Germinal center (tissue), 1 donor: ENCODE measurements at places on chromosomes 13 and 19.

- no peak for DNase-seq
Measured at GRCh38 chr13:39760521-39760920, 105.1 kb downstream of the COG6 start.

GRCh38 chr13:104740641-104741222 lies 1674.5 kb upstream of the SLC10A2 start:
- DNase-seq, result no peak

GRCh38 chr19:1911098-1911497 lies 5.9 kb downstream of the ADAT3 start:
- DNase-seq, result no peak

- DNase-seq, result peak; percentile 67
Measured at GRCh38 chr19:18112989-18113478, 15.5 kb downstream of the MAST3 start.

GRCh38 chr19:42480335-42481095 lies 37.8 kb upstream of the CXCL17 start:
- DNase-seq, result no peak

DNA sequence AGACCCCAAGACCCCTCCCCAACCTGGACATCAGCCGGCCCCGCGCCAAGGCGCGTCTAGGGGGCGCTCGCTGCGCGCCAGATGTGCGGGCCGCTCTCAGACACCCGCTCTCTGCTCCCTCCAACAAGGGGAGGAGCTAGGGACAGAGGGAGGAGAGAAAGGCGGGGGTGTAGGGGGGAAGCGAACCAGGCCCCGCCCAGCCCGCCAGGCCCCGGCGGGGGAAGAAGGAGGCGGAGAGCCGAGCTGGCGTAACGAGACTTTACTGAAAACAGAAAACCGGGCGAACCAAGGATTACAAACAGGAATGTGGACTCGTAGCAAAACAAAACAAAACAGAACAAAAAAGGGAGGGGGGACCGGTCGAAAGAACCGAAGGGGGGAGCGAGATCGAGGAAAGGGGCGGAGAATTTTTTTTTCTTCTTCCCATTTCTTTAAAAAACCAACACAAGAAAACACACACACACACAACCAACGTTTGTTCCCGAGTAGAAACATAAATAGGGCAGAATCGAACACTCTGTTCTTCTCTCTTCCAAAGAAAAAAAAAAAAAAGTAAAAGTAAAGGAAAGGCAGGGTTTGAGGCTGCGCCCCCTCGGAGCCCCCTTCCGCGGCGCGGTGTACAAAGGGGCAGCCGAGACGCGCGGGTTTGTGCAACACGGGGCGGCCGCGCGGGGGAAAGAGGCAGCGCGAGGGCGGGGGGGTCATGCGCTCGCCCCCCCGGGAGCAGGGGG lies 1.7 kb downstream of the JUND start:
- peak; percentile 93 for DNase-seq

DNA sequence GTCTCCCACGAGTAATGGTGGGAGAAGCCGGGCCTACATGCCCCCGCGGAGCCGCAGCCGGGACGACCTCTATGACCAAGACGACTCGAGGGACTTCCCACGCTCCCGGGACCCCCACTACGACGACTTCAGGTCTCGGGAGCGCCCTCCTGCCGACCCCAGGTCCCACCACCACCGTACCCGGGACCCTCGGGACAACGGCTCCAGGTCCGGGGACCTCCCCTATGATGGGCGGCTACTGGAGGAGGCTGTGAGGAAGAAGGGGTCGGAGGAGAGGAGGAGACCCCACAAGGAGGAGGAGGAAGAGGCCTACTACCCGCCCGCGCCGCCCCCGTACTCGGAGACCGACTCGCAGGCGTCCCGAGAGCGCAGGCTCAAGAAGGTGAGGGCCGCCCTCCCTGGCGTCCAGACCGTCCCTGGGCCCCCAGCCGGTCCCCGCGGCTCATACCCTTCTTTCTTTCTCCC lies 1.4 kb upstream of the USF2 start:
- DNase-seq, result no peak

DNA sequence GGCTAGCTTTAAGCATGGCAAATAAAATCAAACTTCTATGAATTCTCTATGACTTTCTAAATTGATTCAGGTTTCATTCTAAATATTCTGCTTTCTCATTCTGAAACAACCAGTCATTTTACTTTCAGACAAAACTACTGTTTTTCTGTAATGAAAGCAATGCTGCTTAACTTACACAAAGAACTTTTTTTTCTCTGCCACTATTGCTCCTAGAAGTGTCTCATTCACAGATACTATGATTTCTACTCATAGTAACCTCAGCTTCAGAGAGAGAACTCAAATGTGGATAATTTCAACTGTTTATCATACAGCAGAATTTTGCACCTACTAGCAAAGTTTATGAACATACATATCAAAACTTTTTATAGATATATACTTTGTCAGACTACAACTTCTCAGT lies 724.6 kb downstream of the SLITRK5 start:
- no peak for DNase-seq

DNA sequence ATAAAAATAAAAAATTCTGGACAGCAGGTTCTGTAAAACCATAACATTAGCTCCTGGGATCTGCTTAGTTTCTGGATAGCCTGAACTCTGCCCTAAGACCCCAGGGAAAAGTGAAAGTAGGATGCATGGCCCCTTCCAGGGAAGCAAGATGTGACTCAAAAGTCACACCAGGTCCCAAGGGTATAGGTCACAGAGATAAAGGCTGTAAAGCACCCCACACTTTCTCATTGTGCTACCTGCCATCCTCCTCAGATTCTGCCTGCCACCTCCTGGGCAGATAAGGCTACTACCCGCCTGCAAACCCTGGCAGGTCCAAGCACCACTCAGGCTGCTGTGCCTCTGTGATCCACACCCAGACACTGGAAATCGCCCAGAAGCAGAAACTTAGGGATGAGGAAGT lies 20.6 kb downstream of the FFAR2 start:
- DNase-seq, result peak; percentile 77

GRCh38 chr19:2148482-2149135 lies 2.8 kb downstream of the AP3D1 start:
- no peak for DNase-seq

DNA sequence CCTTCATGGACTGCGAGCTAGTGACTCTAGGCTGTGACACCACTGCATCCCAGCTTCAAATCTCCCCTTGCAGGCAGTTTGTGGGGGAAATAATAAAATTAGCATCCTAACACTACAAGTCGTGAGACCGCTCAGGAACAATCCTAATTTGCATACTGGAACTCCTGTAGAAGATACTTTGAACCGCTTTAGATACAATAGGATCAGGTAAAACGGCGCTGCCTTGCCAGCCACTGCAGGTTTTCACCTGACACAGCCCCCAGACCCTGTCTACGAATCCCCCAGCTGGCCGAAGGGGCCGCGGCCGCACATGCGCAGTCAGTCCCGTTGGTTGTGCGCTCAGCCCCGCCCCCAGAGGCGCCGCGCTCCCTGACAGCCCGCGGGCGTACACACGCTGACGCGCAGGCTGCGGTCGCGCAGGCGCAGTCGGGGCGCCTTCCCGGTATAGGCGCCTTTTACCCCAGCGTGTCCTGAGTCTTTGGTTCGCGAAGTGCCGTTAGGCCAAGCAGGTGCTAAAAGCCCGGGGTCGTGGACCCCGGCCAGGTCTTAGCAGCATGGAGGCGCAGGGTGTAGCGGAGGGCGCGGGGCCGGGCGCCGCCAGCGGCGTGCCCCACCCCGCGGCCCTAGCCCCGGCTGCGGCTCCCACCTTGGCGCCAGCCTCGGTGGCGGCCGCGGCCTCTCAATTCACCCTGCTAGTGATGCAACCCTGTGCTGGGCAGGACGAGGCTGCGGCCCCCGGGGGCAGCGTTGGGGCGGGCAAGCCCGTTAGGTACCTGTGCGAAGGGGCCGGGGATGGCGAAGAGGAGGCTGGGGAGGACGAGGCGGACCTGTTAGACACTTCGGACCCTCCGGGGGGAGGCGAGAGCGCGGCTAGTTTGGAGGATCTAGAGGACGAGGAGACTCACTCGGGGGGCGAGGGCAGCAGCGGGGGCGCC lies at the start of gene RFXAP:
Gene RFXAP, plus strand, starts transcription at position 419 of the 935 bp plus-strand sequence. Its CDS starts 136 bp downstream, at position 555.
- peak; percentile 95 for DNase-seq

- no peak for DNase-seq
Measured at GRCh38 chr19:35349614-35350521, 2.2 kb downstream of the FFAR1 start.

- no peak for DNase-seq
Measured at GRCh38 chr13:50608370-50608769, 235.1 kb downstream of the DLEU7 start.

- DNase-seq, result peak; percentile 27
Measured at GRCh38 chr13:49643035-49643646, 14.8 kb downstream of the ARL11 start.

GRCh38 chr19:38514812-38515633 lies 81.5 kb downstream of the RYR1 start:
- peak; percentile 86 for DNase-seq

- no peak for DNase-seq
Measured at GRCh38 chr13:45950386-45951000, 98.9 kb upstream of the SIAH3 start.

GRCh38 chr19:35138305-35138892 lies at the start of gene FXYD1:
Gene FXYD1 (plus strand): TSS chr19:35138824. CDS start chr19:35140080, 1,256 bp downstream.
- DNase-seq, result no peak

DNA sequence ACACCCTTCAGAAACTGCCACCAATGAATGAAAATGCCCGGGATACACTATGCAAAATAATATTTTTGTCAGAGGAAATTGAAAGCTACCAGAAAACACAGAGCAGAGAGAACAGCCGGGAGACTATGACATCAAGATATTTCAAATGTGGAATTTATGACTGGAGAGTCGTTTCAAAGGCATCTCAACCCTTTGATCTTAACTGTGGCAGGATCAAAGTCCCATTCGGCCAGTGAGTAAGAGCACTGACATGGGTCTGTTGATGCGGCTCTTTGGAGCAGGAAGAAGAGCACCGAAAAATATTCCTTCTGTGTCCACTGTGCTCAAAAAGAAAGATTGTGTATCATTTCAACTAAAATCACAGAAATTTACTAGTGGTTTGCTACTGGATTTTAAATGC lies 201.9 kb downstream of the RFC3 start:
- DNase-seq, result no peak

DNA sequence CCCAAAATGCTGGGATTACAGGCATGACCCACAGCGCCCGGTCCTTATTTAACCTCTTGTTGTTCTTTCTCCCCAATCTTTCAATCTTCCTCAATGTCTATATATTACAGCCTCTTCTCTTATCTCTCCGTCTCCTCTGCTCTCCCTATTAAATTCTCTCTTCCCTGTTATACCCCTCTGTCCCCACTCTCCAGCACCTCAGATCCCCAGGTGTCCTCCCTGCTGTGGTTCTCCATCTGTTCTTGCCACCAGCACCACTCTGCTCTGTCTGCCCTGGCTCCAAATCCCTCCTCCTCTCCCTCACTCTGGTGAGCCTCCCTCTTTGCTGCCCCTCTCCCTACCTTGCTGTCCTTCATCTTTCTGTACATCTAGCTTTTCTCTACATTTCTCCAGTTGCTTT lies 1.1 kb downstream of the ZNF600 start:
- no peak for DNase-seq

DNA sequence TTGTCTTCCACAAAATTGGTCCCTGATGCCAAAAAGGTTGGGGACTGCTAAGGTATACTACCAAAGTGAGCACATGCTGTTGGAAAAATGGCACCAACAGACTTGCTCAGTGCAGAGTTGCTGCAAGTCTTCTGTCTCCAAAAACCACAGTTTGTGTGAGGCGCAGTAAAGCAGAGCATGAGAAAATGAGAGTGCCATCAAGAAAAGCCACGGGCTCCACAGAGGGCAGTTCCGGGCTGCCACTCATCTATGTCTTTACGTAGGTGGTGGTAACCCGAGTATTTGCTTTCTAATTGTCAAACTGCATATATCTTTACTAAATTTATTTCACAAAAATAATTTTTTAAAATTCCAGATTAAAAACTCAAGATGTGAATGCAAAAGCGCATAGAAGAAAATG lies 123.8 kb downstream of the RNF17 start:
- peak; percentile 12 for DNase-seq

GRCh38 chr13:21905486-21905885 lies 234.6 kb downstream of the FGF9 start:
- no peak for DNase-seq

- DNase-seq, result peak; percentile 28
Measured at GRCh38 chr19:18896421-18896841, 473 bp upstream of the CERS1 start.

- no peak for DNase-seq
Measured at GRCh38 chr13:67017276-67017675, 212.9 kb downstream of the PCDH9 start.

DNA sequence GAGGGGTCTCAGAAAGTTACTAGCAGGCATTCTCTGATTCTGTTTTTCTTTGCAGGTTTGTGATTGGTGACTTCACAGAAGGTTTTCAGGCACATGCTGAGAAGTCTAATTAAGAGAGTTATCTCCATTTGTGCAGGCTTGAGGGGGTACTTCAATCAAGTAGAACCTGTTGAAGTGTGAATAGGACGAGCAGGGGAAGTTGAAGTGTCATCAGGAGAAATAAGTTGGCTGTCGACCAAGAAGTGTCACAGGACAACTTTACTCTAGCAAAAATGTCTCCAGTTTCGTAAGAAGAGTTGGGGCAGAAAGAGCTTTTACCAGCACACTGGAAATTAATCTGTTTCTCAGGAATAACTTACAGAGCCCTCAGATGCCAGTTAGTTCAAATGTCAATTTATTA lies 576.5 kb upstream of the SLITRK5 start:
- no peak for DNase-seq

- peak; percentile 59 for DNase-seq
Measured at GRCh38 chr13:48579165-48579918, 46.5 kb upstream of the RCBTB2 start.

DNA sequence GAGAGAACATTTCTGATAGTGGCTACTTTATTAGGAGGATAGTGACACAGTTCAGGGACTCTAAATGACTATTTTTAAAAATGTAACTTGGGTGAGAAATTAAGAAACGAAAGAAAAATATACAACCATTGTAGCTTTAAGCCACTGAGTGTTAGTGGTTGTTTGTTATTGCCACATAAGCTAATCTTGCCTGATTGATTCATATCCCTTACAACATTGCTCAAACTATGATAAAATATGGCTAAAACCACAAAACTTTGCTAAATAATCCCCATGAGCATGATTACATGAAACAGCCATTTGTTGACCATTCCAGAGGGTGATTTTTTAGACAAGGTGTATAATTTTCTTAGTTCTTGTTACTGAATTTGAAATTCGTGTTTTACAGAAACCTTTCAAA lies 343.4 kb downstream of the SLITRK5 start:
- DNase-seq, result no peak

GRCh38 chr13:74629985-74630384 lies 495.8 kb upstream of the KLF12 start:
- DNase-seq, result no peak

- DNase-seq, result no peak
Measured at GRCh38 chr19:6044056-6044805, 66.1 kb downstream of the RFX2 start.

GRCh38 chr13:48275507-48275906 lies 28.0 kb upstream of the RB1 start:
- no peak for DNase-seq

DNA sequence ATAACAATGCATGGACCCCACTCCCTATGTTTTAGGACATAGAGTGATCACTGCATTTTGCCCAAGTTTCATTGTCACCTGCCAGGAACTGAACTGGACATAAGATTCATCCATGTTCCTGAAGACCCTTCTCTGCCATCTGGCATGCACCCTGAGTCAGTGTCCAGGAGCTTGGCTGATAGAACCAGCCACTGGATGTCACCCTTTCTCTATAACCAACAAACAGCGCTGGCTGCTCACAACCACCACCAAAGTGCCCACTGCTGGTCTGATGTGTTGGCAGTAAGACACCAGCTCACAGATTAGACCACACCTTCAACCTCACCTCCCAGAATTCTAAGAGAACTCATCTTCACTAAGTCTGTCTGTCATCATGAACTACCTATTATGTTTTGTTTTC lies 333.4 kb downstream of the ITGBL1 start:
- DNase-seq, result peak; percentile 4

GRCh38 chr13:112208656-112209055 lies 141.7 kb downstream of the SOX1 start:
- DNase-seq, result no peak
